ENCODE measurements at places on chromosomes 1 and 21.

GRCh38 chr1:20899154-20899972 is 112.3 kb upstream of the HP1BP3 start:
- no peak for DNase-seq

GRCh38 chr1:1075148-1075935 is 1.2 kb upstream of the RNF223 start:
- DNase-seq, result no peak

DNA sequence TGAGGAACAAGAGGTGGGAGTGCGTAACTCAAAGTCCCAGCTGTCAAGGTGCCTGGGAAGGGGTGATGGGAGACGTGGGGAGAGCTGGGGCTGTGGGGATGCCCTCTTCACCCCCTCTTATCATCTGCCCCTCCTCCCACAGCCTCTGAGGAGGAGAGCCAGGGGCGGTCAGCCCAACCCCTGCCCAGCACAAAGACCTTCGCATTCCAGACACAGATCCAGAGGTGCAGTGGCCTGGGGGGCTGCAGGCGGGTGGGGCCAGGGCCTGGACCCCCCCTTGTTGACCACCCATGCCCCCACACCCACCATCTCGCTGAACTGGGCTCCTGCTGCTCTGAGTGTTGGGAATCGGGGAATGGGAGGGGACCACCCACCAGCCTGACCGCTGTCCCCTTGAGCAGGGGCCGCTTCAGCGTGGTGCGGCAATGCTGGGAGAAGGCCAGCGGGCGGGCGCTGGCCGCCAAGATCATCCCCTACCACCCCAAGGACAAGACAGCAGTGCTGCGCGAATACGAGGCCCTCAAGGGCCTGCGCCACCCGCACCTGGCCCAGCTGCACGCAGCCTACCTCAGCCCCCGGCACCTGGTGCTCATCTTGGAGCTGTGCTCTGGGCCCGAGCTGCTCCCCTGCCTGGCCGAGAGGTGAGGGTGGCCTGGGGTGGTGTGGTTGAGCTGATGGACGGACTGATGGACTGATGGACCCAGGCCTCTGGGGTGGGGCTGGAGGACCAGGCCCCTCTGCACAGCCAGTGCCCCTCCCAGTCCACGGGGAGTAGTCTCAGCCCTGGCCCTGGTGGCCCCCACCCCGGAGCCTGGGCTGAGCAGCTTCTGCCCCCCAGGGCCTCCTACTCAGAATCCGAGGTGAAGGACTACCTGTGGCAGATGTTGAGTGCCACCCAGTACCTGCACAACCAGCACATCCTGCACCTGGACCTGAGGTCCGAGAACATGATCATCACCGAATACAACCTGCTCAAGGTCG is 29.7 kb downstream of the TRIM11 start:
- no peak for DNase-seq

GRCh38 chr1:119310301-119310700 is 58.3 kb upstream of the HAO2 start:
- no peak for DNase-seq

DNA sequence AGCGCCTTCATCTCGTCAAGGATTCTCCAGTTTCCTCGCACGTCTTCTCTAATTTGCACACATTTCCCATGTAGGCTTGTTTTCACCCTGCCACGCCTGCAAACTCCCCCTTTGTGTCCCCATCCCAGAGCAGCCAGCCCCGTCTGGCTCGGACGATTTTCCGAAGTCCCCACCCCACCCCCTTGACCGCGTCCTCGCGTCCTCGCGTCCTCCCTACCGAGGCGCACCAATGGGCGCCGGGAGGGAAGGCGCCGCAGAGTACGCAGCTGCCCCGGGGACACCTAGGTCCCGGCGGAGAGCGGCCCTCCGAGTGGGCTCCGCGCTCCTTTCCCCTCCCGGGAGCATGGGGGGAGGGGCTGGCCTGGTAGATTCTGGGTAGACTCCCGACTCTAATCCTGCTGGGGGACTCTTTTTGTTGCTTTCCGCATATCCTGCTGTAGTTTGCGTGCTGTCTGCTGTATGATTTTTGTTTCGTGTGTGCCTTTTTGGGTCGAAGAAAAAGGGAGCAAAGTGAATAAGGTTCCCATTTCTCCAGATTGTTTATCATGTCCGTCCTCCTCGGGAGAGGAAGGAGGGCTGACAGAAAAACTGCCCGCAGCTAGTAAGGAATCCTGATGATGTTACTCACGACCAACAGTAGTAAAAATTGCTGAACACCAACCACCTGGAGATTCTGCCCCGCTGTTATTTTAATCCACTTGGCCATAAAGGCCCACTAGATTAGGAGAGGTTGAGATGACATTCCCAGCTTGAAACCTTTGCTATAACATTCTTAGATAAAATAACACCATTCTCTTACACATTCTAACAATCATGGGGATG is 1.5 kb downstream of the CACHD1 start:
- DNase-seq, result peak; percentile 10

- DNase-seq, result no peak
Measured at GRCh38 chr1:64962441-64962840, 3.9 kb downstream of the JAK1 start.

DNA sequence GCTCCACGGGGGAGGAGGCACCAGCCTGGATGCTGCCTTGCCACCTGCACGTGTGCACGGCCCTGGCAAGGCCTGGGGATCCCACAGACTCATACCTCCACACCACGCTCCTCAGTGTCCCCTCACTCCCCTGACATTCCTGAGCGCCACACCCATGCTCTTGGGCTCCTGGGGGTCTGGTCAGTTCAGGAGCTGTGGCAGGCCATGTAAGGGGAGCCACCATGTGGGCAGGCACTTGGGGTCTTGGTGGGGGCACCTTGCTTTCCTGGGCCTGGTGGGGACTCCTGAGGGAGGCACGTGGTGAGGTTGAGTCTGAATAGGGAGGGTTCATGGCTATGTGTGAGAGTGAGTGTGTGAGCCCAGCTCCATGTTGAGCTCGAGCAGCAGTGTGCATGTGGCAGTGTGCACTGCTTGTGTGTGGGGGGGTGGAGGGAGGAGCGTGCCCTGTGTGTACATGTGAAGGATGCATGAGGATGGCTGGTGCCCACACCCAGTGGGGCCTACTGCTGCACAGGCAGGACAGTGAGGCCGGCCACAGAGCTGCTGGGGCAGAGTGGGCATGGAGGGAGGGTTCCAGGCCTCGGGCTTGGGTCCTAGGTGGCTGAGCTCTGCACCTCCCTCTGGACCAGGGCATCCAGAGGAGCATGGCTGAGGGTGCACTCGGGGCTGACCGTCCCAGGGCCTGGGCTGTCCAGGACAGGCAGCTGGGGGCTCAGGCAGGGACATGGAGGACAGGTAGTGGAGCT is 1.6 kb downstream of the GJC2 start:
- no peak for DNase-seq

GRCh38 chr21:42674351-42674940 is 21.0 kb downstream of the PDE9A start:
- DNase-seq, result no peak

DNA sequence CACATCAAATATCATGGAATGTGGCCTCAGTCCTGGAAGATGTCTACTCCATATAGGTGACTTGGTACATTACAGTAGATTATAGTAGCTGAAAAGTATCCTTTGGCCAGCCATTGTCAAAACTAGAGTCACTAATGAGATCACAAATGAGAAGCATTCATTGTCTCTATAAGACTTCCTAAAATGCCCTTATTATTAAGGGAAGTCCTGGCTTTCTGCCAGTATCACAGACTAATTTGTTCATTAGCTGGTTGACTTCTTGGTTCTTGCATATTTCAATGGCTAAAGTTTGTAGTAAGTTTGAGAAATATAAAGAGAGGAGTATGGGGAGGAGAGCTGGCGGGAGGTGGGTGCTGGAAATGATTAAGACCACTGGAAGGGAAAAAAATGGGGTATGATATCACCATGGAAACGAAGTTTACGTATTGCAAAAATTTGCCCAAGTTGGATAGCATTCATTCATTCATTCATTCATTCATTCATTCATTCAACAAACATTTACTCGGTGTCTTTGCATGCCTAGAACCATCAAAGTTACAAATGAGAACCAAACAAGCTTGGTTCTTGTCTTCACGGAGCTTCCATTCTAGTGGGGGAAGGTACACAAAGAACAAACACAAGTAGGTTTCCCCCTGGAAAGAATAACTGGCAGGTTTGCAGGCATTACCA is 11.7 kb upstream of the B3GALNT2 start:
- DNase-seq, result no peak

GRCh38 chr1:204782118-204782700 is 88.5 kb upstream of the NFASC start:
- no peak for DNase-seq

Measured in stimulated activated CD4-positive, alpha-beta T cell treated with anti-CD3 and anti-CD28 coated beads, Interleukin-4, amount 100 ng/mL, for 4 hours (primary cell).